Effector CD4-positive, alpha-beta T cell (primary cell): ENCODE measurements at places on chromosomes 16 and 17.

DNA sequence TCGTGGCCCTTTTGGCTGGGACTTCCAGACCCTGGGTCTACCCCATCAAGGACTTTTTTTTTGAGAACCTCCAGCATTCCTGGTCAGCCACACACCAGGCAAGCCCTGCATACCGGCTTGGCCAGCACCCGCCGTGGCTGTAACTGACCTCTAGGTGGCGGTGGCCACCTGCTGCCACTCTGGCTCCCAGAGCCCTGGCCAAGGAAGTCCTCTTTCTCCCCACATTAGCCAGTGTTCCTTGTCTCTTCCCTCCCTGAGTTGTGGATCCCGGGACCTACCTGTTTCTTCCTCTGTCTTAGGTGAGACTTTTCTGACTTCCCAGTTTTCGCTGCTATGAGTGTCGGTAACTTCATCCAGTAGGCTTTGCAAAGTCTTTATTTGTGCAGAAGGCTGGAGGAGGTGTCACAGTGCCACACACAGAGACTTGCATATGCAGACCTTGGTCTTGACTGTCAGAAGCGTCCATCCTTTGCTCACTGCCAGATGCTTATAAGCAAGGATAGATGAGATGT lies 348.3 kb downstream of the CPPED1 start:
- DNase-seq = no peak

DNA sequence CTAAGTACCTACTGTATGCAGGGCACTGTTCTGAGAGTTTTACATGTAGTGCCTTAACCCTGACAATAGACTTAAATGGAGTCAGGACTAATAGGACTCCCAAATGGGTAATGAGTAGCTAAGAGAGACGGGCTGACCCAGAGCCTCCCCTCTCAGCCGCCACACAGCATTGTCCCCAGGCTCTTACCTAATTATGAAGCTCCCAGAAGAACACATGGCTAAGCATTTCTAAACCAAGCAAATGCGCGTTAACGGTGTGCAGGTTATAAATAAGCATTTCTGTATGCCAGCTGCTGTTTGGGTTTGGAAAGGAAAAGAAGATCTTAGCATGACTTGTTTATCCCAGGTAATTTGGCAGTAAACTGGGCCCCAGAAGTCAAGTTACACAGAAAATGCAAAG lies 14.3 kb downstream of the KATNIP start:
- no peak for DNase-seq

DNA sequence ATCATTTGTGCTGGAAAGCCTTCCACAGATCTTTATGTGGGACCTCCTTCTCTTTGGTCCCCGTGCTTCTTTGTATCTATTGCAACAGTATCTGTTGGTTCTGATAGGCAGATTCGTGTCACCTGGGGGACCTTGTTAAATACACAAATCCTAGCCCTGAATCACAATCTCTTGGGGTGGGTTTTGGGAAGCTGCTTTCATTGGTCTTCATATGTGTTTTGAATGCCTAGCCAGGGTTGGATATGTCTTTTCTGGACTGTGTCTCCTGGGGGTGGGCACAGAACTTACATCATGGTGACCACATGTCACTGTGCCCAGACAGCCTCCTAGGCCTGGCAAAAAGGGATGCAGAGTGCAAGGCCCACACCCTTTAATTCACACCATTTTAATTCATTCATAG lies 81.0 kb upstream of the HNF1B start:
- no peak for DNase-seq

DNA sequence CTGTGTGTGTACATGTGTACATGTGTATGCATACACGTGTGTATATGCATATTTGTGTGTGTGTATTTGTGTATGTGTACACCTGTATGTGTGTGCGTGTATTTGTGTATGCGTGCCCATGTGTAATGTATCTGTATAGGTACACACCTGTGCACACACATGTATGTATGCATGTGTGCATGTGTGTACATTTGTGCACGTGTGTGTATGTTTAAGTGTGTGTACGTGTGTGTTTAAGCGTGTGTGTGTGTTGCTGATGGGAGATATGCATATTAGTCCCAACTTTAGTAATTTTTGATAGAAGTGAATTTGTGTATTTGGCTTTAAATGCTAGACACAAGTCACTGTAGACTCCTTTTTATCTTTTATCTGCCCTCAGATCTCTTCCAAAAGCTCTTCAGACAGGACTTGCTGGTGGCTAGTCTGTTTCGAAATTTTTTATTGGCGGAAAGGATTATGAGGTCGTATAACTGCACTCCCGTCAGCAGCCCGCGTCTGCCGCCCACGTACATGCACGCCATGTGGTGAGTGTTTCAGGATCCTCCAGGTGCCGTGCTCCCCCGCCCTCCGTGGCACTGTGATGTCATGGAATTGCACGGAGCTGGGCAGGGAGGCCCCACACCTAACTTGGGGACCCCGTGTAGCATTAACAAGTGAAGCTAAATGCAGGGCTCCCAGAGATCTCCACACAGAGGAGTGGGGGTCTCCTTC lies 168.8 kb upstream of the CHMP6 start:
- DNase-seq = no peak

DNA sequence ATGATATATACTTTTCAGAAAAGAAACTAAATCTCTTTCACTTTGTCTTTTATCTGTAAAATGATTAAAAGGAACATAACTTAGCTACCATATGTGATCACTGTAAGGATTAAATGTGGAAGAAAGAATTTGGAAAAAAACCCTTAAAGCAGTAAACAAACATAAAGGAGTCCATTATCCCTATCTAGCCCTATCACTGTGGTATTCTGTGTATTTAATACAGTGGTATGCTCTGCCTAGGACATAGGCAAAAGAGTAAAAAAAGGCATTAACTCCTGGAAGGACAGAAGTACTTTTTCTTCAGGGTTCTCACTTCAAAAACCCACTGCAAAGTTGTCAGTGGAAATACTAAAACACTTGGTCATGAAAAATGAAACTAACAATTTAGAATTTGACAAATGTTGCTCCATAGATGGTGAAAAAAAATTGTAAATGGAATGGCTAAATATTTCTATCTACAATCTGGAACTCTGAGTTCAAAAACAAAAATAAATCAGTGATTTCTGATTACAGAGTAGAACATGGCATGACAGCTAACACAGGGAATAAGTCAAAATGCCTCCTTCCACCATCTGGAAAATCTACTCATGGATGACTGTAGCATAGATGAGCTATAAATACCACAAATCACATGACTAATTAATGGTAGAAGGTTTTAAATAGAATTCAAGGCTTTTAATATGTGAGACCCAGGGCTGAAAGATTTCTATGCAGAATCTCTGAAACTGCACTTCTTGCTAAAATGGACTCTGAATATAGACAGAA lies 140.1 kb downstream of the ITFG1 start:
- no peak for DNase-seq

DNA sequence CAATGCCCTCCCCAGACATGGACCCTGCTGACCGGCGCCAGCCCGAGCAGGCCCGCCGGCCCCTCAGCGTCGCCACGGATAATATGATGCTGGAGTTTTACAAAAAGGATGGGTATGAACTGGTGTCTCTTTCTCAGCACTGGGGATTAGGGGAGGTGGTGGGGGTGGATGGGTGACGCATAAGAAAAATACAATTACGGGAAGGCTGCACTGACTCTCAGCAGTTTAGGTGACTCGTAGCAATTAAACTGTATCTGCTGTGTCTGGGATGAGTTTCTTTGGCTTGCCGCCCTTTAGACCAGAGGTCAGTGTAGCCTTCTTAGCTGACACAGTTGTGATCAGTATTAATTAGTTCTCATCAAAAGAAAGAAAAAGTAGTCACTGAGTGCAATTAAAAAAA lies 59.0 kb downstream of the ELAC2 start:
- no peak for DNase-seq

DNA sequence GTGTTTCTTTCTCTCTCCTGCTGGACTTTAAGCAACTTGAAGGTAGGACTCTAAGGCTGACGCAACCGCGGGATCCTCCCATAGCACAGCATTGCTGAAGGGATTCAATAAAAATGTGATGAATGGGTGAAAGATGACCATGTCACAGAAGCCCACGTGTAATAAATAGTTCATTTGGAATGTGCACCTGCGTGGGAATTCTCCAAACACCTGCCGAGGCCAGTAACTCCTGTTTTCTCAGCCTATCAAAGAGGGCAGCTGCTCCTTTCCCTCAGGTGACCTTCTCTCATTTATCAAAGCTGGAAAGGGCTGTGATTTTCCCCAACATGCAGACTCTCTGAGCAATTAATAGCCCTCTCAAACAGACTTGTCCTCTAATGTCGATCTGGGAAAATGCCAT lies 235.7 kb downstream of the STX8 start:
- DNase-seq = no peak
